Stimulated activated CD8-positive, alpha-beta memory T cell treated with anti-CD3 and anti-CD28 coated beads, Interleukin-4, amount 100 ng/mL, for 1 hour (primary cell): ENCODE measurements at places on chromosomes 3 and 15.

- DNase-seq = no peak
Observed at GRCh38 chr3:45957586-45957985, 14.3 kb downstream of the CXCR6 start.

- DNase-seq = no peak
Observed at GRCh38 chr3:95721938-95722337, 1092.5 kb upstream of the EPHA6 start.

- no peak for DNase-seq
Observed at GRCh38 chr15:74170071-74170844, 3.3 kb upstream of the ISLR start.

GRCh38 chr3:115019900-115020299 lies 127.2 kb downstream of the ZBTB20 start:
- no peak for DNase-seq

DNA sequence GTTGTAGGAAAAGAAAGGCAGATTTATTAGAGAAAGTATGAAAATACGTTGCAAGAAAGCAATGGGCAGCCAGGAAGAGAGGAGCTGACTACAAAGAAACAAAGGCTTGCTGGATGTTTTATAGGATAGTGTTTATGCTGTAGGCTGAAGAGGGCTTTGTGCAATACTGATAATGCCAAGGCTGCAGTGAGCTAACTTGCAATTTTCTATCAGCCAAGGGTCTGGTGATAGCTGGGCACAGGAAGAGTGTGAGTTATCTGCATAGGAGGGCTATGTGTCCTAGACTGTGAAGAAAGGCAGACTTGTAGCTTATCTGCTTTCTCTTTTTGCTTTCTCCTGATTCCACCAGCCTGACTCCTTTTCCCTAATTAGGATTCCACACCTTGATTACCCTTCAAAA lies 51.3 kb upstream of the OSBPL11 start:
- no peak for DNase-seq

- DNase-seq = no peak
Observed at GRCh38 chr3:49166752-49167556, 823 bp upstream of the CCDC71 start.

- no peak for DNase-seq
Observed at GRCh38 chr3:20185331-20185678, 701 bp downstream of the SGO1 start.

GRCh38 chr3:141429371-141430035 lies 57.3 kb upstream of the RASA2 start:
- DNase-seq = no peak

- DNase-seq = no peak
Observed at GRCh38 chr15:70096215-70097062, 1.3 kb downstream of the TLE3 start.

GRCh38 chr3:113243846-113244245 lies 32.5 kb downstream of the BOC start:
- DNase-seq = no peak

DNA sequence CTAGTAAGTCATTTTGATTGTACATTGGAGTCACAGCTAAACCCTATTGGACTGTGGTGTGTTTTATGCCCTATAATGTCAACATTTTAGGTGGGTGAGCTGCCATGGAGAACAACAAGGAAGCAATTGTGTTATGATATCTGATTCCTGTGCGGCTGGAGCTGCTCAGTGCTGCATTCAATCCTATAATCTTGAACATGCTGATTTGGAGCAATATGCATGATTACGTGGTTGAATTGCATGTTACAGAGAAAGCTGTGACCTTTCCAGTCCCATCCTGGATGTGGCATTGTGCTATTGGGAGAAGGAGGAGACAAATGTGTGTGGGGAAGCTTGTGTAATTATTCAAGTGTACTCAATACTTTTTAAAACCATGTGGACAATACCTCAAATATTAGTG lies 20.1 kb upstream of the C3orf49 start:
- no peak for DNase-seq
